NCI-H774 (cell line): ENCODE measurements at places on chromosomes 16 and 17.

DNA sequence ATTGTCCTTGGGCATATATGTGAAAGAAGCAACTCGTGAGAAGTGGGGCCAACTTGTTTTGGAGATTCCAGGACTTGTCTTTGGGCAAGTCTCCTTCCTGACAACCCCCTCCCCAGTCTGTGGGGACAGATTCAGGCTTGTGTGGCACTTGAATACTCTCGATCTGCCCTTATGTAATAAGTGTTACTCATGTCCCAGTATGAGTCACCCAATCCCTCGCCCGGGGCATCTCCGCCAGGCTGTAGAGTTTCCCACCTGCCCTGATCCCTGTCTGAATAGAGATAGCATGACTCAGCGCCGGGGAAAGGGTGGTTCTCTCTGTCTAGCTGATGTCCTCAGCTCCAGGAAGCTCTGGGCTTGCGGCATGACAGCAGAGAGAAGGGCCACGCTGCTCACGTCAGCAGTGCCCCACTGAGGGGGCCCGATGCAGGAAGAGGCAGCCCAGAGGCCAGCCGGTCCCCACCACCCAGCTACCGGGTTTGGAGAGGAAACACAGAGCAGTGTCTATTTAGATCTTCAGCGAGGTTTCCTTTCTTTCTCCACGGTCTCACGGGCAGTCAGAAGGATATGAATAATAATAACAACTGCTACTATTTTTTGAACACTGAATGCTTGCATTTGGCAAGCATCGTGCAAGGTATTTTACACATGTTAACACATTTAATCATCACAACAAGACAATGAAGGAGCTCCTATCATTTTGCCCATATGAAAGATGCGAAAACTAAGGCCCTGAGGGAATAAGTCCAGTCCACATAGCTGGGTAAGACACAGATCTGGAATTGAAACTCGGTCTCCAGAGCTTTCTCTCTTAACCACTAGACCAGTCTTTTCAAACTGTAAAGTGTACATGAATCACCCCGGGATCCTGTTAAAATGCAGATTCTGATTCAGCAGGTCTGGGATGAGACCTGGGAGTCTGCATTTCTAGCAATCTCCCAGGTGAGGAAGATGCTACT lies 426.7 kb upstream of the MAF start:
- no peak for DNase-seq

GRCh38 chr16:48903039-48903438 lies 293.1 kb upstream of the N4BP1 start:
- no peak for DNase-seq

DNA sequence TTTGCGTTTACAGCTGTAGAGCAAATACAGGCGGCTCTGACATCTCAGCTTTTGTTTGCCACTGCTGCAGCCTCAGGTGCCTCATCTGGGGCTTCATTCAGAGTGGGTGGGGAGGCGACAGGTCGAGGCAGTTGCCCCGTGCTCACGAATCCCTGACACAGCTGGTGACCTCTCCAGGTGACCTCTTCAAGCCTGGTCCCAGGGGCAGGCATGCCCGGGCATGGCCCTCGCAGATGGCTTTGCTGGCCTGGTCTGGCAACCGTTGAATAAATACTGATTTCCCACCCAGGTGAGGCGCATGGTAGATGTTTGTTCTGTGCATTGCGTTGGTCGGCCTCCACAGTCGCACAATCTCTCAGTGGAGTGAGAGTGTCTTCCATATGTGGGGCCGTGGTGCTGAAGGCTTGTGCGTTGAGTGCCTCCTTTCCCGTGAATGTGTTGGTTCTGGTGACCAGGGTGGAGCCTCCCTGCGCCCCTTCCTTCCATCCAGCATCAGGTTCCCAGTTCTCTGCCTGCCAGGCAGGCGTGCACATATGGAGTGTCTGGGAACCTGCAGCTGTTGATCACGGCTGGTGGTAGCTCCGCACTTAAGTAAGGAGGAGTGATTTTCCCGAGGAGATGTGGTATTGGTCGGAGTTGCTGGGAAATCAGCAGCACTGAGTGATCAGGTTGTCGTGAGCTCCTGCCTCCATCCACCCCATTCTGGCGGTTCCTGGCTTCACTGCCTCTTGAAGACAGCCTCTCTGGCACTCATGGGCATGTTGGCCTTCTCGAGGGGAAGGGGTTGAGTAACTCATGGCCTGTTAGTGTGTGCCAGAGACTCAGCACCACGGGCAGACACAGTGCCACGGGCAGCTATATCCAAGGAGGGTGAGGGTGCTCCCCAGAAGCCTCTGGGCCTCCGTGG lies 149.7 kb downstream of the RPTOR start:
- DNase-seq, result peak; percentile 31

DNA sequence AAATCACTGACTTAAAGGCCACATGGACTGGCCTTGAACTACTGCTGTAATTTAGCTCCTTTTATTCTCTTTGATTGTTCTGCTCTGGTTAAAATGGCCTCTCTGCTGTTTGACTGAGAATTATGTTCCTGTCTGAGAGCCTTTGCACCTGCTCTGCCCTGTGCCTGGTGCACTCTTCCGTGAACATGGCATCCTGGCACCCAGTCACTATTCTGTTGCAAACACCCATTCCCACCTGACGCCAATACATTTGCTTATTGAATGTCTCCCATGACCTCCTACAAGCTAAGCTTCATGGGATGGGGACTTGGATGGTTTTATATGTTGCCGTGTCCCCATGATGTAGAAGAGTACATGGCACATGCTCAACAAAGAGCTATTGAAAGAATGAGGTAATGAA lies 20.1 kb downstream of the HSD17B2 start:
- no peak for DNase-seq

GRCh38 chr17:39793301-39793872 lies 55.6 kb downstream of the GRB7 start:
- no peak for DNase-seq

DNA sequence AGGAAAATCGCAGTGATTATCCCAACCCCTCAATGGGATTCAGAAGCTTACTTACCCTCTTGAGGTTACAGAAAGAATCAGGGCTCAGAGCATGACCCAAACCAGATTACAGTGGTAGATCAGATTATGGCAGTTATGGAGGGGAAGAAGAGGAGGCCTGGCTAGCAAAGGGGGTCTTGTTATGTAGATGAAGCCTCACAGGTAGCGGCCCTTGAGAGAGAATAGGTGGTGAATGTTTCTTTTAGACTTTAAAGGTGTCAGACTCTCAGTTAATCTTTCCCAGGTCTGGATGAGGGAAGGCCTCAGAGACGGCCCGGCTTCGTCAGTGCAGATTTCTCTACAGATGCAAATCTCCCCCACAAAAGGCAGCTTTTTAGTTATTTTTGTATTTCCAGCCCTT lies 15.6 kb downstream of the RNF112 start:
- no peak for DNase-seq
